Left renal cortex interstitium (tissue), 4 donors: ENCODE measurements at places on chromosomes 1 and 21. TPM values are rescaled to one million over a fixed set of nuclear protein-coding genes. Genes with fewer than 3 reads are reported as not detected.

GRCh38 chr1:77824079-77824478 is 44.6 kb downstream of the MIGA1 start:
- DNase-seq, result no peak

GRCh38 chr21:42853621-42854020 is 25.7 kb downstream of the WDR4 start:
- DNase-seq, result no peak

DNA sequence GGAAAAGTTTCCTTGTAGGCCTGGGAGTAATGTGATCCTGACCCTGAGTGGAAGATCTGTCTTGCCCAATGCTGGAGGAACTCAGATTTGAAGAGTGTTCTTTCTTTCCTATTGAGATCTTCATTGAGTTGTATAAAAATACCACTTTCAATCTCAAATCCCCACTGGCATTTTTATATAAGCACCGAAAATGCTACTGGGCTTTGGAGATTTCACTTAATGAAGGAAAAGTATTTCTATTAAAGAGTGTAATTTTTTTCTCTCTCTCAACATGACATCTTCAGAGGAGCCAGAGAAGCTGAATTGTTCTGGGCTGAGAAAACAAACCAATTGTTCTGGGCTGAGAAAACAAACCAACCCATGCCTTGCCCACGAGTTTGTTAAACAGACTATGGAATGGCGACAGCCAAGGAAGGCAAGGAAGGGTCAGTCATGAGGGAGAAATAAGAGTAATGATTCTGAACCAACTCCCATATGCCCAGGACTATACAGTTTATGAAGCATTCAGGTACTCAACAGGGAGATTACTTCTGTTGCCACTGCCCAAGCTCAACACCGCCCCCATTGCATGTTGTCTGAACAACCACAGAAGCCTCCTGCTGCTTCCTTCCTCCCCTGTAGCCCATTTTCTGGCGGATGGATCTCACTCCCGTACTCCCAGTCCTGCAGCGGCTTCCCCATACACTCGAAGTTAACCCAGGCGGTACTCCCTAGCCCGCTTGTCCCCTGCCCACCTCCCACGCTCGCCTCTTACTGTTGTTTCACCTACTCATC is 103.2 kb downstream of the BEND5 start:
- no peak for DNase-seq

DNA sequence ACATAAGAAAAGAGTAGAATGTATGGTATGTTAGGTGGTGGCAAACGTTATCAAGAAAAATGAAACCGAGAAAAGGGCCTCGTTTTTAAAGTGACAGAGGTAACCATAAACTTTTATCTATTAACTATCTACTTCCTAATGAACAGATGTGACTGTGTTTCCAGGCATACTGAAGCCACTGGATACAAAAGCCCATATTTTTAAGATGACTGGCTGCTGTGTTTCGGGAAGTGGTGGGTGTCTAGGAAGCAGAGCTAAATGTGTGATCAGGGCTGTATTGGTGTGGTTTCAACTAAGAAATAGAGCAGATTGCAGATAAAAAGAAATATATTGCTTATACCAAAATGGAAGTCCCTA is 71.8 kb downstream of the CHRM3 start:
- DNase-seq, result no peak

GRCh38 chr1:25689686-25690381 is 73.2 kb downstream of the MAN1C1 start:
- no peak for DNase-seq

DNA sequence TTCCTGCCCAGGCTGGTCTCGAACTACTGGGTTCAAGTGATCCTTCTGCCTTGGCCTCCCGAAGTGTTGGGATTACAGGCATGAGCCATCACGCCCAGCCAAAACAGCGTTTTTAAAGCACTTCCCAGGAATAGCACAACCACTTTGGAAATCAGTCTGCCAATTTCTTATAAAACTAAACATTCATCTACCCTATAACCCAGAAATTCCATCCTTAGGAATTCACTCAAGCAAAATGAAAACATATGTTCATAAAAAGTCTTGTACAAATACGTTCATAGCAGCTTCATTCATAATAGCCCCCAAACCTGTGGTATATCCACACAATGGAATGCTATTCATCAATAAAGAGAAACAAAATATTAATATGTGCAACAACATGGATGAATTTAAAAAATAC is 36.1 kb downstream of the PHC2 start:
- no peak for DNase-seq

DNA sequence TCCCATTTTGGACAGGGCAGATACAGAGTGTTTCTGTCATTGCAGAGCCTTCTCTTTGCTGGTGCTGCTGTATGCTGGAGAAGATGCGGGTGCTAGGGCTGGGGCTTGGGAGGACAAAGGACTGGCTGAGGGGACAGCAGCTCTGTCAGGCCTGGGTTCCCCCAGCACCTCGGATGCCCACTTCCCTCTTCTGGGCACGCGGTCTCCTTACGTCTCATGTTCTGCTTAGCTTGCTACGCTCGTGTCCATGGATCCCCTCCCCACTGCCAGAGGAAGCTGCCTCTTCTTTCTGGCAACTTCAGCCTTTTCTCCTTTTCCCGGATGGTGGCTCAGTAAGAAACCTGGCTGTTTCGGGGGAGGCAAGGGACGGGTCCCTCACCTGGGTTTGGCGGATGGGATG is 75.7 kb downstream of the ARHGEF10L start:
- DNase-seq, result no peak

TEKT2 gene
- 9.4 TPM for polyA plus RNA-seq

DNA sequence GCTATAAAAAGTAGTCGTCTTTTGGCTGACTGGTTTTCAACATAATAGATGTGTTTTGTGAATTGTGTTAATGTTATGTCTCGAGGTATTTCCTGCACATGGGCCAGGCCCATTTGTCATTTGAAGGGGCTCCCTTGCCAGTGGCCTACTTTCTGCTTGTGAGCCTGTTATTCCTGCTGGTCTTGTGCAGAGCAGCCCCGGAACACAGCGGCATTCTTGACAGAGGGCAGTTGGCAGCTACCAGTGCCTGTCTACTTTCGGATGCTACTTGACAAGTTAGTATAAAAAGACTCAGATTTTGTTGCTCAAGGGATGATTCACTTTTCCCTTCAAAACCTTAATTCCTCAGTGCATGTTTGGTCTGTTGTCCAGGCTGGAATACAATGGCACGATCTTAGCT is 28.5 kb downstream of the PGM1 start:
- DNase-seq, result no peak

DNA sequence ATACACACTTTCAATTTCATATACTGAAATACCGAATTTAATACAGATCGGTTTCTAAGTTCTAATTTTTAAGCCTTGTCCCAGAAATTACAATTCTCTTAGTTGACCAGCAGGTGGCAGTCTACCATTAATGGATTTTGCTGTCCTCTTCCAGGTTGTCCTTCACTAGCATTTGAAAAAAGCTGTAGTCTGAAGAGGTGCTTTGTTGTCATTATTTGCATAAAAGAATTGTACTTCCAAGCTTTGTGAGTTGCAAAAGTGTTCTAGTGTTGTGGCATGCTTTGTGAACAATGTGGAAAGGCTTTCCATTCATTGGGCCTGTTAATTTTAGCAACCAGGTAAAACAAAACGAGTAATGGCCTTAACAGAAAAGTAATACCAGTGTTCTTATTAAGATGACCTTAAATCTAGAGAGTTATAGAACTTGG is 193.6 kb downstream of the RPS6KC1 start:
- DNase-seq, result peak; percentile 26

DNA sequence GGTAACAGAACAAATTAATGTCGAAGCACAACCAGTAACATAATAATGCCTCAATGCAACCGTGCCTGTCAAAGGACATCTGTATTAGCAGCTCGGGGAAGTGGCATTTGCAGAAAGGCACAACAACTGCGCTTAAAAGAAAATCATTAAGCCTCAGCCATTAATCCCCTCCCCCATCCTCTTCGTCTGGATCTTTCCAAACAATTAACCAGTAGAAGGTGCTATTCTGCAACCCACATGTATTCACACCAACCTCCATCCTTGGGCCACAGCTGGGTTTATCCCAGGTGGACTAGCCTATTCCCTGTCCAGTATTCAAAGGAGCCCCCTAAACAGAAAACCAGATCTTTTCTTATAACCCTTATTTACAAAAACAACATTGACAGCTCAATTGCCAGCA is 2.6 kb downstream of the RERE start:
- DNase-seq, result no peak
